Activated naive CD4-positive, alpha-beta T cell (primary cell): ENCODE measurements at places on chromosomes 13 and 19.

- no peak for DNase-seq
Observed at GRCh38 chr13:25064396-25064795, 31.5 kb upstream of the PABPC3 start.

DNA sequence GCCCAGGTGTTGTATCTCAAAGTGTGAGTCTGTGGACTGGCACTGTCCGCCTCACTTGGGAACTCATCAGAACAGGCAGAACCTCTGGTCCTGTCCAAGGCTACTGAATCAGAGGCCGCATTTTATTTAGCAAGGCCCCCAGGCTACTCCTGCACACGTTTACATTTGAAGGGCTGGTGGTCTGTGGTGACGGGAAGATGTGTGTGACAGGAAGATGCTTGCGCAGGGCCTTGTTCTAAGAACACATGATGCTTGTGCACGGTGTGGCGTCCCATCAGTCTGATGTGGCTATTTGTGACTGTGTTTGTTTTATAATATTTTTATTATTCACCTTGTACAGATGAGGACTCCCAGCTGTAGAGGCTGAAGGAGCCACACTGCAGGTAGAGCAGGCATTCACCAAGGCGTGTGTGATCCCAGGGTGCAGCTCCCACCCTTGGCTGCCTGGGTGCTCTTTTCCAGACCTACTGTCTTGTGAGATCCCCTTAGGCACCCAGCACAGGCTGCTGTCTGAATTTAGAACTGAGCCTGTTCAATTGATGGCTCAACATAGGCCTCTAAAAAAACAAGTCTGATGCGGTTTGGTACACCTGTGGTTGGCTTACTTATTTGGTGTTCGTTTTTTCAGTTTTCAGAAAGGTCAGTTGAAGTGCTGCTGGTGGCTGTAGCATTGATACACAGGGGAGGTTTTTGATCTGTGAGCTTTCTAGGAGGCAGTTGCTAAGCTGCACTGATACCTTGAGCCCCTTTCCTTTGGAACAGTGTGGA is 3.1 kb downstream of the SLC25A15 start:
- no peak for DNase-seq

DNA sequence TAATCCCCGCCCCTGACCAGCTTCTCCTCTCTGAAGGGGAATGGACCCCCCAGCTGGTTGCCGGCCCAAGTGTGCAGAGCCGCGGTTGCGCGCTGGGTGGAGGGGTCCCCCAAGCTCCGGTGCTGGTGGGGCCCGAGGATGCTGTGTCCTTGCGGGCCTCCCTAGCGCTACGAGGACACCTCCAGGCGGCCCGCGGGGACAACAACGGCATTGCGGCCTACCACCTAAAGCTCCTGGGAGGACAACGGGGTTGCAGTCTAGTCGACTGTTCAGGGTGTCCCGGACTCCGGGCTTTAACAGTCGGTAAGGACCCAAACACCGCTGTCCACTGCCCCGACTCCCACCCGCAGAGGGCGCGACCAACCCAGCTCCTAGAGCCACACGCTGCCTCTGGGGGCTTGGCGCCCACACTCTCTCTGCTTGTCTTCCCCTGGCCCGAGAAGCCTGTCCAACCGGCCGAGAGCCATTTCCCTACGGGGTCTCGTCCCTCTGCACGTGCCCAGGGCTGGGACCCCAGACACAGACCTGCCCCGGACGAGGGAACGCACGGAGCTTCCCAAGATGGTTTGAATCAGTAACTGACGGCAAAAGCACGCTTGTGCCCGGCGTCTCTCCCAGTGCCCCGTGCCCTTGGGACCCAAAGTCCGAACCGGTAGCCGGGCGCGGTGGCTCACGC is 927 bp upstream of the SDHAF1 start:
- no peak for DNase-seq

- no peak for DNase-seq
Observed at GRCh38 chr13:104984296-104984818, 1551.1 kb downstream of the EFNB2 start.

DNA sequence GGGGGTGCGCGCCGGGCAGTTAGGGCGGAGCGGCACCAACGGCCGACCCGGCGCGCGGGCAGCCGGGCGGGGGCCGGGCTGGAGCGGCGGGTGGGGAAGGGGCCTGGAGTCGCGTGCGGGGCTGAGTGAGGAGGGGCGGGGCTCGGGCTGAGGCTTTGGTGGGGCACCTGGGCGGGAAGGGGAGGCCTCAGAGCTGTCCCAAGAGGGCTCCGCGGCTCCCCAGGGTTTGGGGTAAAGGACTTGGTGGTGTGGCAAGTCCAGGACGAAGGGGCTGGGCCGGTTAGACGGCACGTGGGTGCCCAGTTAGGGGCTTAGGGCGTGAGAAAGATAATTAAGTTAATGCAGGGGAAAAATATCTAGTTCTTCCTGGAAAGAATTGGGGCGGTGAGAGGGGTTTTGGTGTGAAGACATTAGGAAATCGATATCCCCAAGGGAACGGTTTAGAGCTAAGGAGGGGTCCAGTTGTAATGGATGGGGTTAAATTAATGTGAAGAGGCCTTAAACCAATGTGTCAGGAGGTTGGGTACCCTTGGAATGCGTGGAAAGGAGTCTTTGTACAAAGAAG is 496 bp downstream of the ZNF574 start:
- DNase-seq: no peak

DNA sequence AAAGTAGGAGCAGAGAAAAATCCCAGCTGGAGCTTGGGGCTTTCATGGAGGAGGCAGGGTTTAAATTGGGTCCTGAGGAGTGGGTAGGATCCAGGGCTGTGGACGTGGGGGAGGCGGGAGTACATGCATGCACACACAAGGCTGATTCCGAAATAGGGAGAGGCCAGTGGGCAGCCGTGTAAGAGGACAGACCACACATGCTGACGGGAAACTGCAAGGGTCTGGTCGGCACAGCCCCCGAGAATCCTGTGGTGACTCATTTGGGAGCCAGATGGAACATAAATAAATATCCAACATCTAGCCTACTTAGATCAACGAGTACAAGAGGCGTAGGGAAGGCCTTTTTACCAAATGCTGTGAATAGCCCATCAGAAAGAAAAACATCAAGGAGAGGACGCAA is 216.3 kb upstream of the ZNF507 start:
- no peak for DNase-seq

- DNase-seq: no peak
Observed at GRCh38 chr13:48939728-48940127, 36.0 kb upstream of the FNDC3A start.

DNA sequence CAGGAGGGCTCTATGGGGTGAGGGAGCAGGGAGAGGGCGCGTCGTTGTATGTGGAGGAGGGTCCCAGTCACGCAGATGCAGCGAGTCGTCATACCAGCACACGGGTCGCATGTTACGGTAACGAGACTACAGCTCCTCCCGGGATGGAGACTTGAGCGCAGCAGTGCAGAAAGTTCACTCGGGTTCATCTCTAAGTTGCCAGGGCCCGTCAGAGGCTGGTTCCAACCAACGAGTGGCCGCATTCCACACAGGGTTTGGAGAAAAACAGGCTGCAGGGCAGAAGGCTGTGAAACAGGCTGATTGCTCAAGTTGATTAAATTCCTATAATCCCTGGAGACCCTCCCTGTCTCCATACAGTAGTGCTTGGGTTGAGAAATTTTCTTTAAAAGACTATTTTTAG is 21.9 kb upstream of the TTYH1 start:
- DNase-seq: no peak

GRCh38 chr13:42798118-42798517 is 16.7 kb downstream of the FAM216B start:
- DNase-seq: no peak

DNA sequence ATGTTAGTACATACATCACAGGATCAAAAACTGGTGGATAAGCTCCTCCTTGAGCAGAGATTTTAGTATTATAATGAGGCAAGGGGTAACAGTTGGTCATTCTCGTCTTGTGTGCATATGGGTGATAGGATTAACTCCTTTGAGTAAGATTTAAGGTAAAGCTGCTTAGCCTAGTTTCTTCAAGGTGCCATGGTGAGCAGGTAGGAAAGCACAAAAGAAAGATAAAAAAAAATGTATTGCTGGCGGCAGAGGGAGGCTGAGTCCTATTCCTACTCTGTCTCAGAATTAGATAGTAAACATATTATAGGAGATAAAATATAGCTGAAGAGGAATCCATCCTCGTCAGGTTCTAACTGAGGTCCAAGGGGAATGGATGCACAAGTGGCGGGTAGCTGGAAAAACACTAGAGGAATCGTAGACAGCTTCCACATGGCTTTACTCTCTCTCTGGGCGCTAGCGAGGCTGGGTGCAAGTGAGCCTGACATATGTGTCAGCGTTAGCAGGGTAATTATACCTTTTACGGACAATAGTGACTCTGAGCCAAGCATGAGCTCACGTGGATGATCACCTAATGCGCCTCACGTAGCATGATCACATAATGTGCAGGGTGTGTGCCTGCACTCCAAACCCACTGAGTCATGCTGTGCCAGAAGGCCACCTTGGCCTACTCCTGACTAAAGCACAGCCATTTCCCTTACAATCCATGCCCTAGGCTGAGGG is 734.3 kb upstream of the MIR17HG start:
- no peak for DNase-seq

DNA sequence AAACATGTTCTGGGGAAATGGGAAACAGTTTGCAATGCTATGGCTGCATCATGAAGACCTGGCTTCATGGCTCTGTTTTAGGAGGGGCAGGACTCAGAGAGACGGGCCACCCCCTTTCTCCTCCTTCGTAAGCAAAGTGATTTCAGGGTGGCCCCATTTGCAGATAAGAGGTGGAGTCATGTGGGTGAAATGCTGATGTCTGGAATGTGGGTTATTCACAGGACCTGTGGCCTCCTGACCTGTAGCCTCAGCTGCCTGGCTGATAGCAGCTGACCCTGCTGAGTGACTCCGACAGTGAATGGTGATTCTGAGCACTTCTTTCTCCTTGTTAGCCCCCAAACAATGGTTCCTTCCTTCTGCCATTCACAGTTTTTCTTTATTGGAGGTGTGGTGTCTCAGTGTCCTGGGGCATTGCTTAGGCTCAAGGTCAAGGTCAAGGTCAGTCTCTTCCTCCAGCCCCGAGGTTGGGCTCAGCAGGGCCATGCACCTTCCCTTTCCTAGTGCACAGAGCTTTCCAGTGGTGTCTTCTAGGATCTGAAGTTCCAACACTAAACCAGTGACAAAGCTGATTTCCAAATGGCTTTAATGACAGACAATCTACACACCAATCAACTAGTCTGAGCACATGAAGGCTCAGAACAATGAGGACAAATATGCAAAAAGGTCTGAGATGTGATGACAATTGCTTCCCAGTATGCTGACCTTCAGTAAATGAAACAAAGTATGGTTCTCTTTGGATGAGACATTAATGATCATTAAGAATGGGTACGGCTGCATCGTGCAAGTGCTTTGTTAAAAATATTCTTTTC is 49.6 kb upstream of the ANKRD10 start:
- no peak for DNase-seq

DNA sequence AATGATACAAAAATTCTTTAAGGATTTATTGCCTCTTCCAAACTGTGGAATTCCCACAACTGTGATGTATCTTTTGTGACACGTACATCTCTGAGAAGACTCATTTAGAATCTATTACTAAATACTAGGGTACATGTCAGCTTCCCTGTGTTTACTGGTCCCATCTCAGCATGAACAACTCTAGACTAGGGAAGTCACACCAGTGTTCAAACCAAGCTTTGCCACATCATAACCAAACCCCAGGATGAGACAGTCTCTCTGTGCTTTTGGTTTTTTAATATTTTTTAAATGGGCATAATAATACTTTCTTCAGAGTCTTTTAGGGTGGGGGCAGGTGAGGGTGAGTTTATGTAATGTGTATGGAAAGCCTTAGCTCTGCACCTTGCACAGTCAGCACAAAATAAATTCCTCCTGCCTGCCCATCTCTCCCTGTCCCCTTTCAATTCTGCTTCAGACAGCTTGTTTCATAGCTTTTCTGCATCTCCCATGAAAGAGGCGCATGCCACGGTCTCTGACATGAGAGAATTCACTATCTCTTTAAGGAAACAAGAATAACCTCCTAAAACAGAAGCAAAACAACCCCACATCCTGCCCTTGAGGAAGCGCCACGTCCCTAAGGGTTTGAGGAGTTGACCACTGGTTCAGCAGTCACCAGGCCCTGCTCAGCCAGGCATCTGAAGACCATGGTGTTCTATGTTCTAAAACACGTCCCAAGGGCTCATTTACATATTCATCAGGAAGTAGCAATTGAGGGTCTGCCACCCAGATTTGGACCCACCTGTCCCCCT is 174.5 kb downstream of the USP12 start:
- no peak for DNase-seq

DNA sequence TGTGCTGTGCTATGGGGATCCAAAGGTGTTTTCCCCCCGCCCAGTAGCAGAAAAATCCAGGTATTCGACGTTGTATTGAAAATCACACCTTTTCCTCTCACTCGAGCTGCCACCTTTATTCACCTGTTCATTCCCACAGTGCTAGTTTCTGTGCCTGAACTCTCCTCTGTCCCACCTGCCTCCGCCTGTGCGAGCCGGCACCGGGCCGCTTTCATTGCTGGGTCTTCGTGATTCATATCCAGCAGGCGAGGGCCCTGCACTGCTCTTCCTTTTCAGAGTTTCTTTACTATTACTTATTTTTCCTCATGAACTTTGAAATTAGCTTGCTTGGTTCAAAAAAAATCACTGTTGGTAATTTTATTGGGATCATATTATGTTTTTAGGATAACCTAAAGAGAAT is 42.4 kb upstream of the SOX1 start:
- no peak for DNase-seq

GRCh38 chr13:50290186-50290585 is 274.9 kb downstream of the KCNRG start:
- no peak for DNase-seq

DNA sequence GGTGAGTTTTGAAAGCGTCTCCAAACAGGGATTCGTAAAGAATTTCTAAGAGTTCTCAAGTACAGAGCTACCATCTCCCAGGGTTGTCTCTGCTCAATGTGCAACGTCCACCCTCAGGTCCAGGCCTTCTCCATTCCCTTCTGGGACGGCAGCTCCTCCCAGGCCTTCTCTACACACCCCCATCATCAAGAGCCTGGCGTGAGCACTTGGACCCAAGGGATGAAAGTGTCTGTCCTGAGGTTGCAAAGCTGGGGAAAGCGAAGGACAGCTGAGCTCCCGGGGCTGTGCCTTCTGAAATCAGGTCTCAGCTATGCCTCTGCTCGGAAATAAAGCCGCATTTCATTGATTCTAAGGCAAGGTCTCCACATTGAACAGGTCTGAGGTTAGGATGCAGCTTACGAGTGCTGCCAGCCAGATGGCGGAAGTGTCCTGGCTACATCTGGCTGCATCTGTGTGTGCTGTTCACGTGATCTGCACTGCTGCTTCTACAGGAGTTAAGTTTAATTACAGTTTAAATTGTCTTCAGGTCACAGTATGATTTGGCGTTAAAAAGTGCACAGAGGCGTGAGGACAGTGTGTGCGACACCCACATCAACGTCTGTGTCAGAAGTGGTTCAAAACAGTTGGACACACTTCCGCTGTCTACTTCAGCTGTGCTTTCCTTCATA is 27.0 kb upstream of the MIER2 start:
- no peak for DNase-seq

DNA sequence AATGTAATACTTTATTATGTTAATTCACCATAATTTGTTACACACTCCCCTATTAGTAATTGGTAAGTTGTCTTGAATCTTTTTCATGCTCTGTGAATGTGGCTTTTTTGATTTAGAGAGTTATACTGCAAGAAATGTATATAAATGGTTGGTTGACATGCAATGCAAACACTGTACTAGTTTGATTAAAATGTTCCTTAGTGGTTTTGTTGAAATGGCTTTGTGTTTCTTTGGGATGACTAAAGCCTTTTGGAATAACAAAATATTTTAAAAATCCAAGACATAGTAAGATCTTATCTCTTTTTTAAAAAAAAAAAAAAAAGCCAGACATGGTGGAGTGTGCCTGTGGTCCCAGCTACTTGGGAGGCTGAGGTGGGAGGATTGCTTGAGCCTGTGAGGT is 10.5 kb downstream of the LAMP1 start:
- no peak for DNase-seq

- DNase-seq: no peak
Observed at GRCh38 chr13:76715621-76716020, 170.6 kb downstream of the KCTD12 start.
